NCI-H1930 (cell line): ENCODE measurements at places on chromosomes 7 and 10.

- DNase-seq: no peak
These were observed 73.9 kb downstream of the KAT6B start for GRCh38 chr10:74900297-74900696.

DNA sequence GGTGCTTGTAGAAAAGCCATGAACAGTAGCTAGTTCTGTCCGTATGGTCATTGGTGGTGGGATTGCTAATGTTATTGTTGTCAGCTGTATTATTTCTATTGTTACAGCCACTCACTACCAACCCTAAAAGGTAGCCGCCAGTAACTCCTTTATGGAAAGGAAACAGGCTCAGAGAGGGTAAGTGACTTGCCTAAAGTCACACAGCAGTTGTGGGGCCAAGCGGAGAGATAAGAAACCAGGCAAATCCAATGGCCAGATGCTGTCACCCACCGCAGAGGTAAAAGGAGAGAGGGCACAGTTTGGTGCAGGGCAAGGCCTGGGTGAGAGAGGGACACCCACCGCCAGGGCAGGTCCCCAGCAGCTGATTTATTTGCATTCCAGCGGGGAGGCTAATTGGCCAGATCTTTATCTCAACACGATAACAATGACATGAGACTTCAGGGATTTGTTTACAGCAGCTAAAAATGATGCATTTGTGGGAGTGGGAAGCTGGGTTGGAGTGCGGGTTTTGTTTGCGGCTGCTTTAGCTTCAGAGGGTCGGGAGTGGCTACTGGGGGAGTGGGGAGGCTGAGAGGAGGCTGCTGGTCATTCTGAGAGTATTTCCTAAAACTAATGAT is 8.6 kb upstream of the NKX2-3 start:
- DNase-seq: no peak

DNA sequence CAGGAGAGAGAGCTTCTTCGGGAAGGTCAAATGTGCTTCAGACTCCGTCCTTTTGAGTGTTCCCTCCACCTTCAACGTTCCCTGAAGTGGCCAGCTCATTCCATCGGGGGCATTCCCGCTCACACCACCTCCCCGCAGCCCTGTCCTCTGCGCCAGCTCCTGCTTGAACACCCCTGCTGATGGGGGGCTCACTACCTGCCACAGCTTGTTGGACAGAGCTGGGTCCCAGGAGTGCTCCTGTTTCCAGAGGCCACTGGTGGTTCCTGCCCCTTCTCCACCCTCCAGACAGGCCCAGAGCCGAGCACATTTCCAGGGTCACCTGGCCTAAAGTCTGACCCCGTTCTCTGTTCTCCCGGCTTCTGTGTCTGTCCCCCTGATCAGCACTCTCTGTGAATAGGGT is 67.4 kb downstream of the ELFN1 start:
- no peak for DNase-seq

GRCh38 chr7:26625286-26625685 is 239.1 kb downstream of the SKAP2 start:
- no peak for DNase-seq

DNA sequence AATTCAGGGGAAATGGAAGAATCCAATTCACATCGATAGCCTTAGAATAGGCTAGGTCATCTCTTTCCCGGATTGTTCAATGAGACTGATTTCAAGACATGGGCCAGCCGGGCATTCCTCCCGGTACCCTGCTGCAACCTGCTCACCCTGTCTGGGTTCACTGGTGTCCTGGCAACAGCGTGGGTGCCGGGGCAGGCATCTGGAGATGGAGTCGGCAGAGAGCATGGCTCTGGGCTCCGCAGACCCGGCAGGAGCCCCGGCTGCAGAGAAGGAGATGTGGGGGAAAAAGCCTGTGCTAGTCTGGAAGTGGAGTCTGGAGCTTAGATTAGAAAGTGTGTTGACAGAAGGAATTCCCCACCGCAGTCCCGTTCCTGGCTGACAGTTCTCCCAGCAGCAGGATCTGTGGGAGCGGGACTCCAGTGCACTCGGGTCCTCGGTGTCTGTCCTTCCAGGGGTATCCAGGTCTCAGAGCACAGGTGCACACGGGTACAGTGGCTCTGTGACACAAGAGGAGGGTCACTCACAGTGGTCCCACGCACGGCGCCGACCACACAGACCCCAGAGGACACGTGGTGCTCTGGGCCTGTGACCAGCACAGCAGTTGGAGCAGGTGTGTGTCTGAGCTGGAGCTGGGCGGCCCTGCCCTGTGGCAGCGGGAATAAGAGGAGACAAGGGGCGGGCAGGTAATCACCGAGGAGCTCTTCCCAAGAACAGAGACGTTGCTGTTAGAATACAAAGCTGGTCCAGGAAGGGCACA is 65.7 kb upstream of the PITRM1 start:
- no peak for DNase-seq

- DNase-seq: peak; percentile 35
These were observed 48.2 kb downstream of the COL26A1 start for GRCh38 chr7:101410743-101411507.

GRCh38 chr7:49001610-49002033 is 77.3 kb downstream of the CDC14C start:
- peak; percentile 8 for DNase-seq

DNA sequence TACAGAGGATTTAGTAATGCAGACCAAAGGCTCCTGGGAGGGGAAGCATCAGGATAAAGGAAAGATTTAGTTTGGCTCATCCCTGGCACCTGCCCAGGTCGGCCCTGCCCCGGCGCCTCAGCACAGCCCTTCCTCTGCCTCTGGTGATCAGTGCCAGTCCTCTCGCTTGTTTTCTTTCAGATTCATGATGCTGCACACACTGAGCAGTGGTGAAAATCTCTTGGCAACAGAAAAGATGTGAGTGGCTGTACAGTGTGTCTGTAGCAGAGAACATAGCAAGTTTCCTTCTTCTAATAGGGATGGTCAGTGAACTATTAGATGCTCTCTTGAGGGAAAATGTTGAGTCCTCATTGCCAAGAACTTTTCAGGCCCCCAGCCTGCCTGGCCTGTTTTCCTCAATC is 994.1 kb downstream of the KCNMA1 start:
- DNase-seq: no peak

- DNase-seq: no peak
These were observed 873.0 kb downstream of the SORCS3 start for GRCh38 chr10:105514106-105514505.

DNA sequence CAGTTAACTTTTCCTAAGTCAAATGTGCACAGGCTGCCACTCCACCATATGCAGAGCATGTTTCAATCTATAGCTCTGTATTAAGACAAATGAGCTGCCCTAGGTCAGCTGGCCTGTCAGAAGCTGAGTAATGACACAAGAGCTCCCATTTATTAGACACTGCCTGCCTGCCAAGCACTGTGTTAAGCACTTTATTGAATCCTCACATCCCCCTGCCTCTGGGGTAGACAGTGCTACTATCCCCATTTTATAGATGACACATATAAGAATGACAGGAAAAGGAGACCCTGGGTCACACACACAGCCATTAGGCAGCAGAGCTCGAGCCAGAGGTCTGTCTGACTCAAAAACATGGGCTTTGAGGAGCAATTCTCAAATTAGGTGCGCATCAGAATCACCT is 179.8 kb upstream of the PDE1C start:
- DNase-seq: no peak

DNA sequence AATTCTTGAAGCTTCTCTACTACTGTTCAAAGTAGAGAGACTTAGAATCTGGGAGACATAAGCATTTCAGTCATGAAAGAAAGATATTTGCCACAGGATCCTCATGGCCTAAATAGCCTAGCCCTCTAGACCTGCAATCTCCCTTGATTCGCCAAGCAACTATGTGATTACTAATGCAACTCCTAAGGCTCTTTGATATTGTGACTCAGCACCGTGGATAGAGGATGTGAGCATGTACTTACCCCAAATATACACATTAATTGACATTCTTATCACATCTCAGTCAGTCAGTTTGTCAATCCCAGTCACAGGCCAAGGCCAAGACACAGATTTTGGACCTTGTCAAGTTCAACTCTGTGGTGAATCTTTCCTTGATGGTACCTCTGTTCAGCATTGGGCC is 42.6 kb downstream of the GPR37 start:
- DNase-seq: no peak

DNA sequence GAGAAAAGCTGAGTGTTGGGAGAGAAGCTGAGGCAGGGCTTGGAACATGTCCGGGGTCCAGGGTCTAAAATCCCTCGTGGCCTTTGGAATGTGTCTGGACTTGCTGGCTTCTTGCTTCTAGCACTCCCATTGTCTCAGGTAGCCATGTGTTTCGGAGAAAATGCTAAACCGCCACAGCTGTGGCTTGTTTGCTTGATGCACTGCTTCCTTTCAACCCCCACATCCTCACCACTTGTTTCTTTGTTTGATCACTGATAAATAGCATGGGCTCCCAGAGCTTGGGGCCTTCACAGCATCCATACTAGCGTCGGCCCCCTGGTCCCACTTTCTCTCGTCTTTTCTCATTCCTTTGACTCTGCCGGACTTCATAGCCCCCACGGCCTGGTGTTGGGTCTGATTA is 102.7 kb downstream of the ANKRD26 start:
- no peak for DNase-seq

DNA sequence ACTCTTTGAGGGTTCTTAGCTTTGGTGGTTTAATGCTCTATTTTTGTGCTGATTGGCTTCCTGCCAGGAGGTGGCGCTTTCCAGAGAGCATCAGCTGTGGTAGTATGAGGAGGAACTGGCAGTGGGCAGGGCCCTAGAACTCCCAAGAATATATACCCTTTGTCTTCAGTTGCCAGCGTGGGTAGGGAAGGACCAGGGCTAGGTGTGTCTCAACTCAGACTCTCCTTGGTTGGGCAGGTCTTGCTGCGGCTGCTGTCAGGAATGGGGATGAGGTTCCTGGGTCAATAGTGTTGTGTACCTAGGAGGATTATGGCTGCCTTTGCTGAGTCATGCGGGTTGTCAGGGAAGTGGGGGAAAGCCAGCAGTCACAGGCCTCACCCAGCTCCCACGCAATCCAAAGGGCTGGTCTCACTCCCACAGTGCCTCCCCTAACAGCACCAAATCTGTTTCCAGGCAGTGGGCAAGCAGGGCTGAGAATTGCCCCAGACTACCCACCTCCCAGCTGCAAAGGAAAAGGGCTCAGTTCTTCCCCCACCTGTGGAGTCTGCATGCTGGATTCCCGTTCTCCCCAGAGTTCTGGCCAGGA is 191.5 kb downstream of the PHTF2 start:
- no peak for DNase-seq

- DNase-seq: no peak
These were observed 14.2 kb downstream of the TFAM start for GRCh38 chr10:58399410-58399809.

DNA sequence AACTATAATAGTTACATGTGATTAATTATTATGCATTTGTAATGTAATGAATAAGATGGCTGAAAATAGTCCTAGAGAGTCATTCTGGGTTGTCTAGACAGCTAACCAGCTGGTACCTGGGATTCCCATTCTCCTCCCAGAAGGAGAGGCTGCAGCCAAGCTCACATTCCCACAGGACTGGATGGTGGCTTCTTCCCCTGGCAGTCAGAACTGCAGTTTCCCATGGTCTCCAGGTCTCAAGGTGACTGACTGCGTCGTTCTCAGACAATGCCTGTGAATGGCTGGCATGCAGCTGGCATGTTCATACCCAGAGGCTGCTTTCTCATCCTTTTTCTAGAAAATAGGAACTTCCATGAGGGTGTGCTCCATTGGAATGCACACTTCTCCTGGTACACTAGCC is 21.3 kb downstream of the TAS2R16 start:
- DNase-seq: no peak

GRCh38 chr7:108294595-108294994 is 161.6 kb downstream of the NRCAM start:
- no peak for DNase-seq

DNA sequence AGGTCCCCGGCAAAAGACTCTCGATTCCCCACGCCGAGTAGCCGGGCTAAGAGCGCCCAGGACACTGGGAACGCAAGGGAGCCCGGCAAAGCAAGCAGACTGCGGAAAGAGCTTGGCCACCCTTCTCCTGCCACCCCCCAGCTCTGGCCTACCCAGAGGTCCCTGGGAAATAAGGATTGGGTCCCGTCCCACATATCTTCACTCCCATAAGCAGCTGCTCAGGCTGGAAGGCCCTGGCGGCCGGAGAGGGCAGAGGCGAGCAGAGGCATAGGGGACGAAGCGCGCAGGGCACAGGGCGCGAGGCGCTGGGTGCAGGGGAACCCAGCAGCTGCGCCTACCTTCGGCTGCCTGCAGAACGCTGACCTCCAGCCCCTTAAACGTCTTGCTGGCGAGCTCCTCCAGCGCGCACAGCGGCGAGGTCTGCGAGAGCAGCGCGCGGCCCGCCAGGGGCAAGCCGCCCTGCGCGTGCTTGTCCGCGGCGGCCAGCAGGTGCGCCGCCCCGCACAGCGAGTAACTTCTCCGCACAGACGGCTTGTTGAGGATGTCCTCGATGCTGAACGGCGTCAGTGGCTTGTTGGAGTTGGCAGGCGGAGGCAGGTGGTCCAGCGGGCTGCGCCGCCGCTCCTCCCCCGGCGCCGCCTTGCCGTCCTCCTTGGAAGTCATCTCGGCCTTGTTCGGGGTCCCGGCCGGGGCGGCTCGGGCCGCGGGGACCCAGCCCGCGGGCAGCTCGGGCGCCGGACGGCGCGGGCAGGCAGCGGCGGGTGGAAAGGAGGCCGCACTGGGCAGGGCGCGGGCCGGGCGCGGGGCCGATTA is 904 bp downstream of the LBX1 start:
- DNase-seq: no peak

GRCh38 chr10:47050618-47051455 is 139.6 kb downstream of the PTPN20 start:
- no peak for DNase-seq

DNA sequence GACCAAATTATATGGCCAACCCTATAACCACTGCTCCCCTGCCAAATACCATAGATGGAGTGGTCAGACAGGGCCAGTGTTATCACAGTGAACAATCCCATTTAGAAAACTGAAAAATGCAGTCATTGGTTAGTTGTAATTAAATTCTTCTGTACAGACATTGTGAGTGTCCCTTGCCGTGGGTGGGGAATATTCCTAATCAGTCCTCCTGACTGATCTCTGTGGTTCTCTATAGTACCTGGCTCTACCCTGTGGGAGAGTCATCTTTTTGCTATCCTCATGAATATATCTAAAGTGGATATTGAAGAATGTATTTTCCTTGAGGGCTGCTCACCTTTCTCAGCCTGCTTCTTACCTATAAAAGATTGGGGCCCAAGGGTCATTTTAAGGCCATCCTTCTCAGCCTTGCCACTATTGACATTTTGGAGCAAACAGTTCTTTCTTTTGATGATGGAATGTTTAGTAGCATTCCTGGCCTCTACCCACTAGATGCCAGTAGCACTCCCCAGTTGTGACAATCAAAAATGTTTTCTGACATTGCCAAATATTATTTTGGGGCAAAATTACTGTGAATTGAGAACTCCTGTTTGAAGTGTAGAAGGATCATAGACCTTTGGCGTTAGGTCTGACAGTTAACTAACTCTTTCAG is 110.2 kb downstream of the MAPK8 start:
- no peak for DNase-seq

GRCh38 chr7:36128448-36129047 is 24.5 kb upstream of the EEPD1 start:
- DNase-seq: no peak

GRCh38 chr7:3923307-3923918 is 622.4 kb downstream of the SDK1 start:
- no peak for DNase-seq

GRCh38 chr7:133052401-133052756 is 29.5 kb downstream of the CHCHD3 start:
- DNase-seq: no peak

- DNase-seq: no peak
These were observed 105.4 kb downstream of the GRM3 start for GRCh38 chr7:86748843-86749719.
